ENCODE measurements at places on chromosomes 12 and 14.

- DNase-seq: no peak
Measured at GRCh38 chr12:108204117-108204987, 75.3 kb downstream of the WSCD2 start.

DNA sequence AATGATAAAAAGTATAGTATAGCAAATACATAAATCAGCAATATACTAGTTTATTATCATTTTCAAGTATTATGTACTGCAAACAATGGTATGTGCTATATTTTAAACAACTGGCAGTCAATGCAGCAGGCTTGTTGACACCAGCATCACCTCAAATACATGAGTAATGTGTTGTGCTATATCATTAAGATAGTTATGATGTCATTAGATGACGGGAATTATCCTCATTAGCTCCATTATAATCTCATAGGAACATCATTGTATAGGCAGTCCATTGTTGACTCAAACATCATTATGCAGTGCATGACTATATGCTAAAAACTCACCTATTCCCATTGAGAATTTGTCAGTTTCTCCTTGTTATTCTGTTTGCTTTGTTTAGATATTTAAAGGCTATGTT is 85.4 kb downstream of the PRKD1 start:
- no peak for DNase-seq

DNA sequence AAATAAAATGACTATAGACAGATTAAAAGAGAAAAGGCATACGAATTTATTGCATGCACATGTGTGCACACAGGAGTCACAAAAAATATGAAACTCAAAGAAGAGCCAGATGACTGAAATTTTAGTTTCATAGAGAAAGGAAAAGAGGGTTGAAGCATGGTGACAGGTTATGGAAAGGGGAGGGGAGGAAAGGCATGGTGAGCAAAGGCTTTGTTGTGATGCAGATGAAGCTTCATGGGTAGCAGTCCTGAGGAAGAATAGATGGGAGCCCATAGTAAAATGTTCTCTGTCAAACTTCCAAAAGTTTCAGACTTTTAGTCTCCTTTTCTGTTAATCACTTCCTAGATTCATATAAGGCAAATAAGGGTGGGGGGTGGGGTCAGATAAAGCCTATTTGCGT is 612.7 kb upstream of the ATP2B1 start:
- DNase-seq: no peak

- DNase-seq: no peak
Measured at GRCh38 chr12:121216102-121216501, 6.2 kb downstream of the P2RX4 start.

DNA sequence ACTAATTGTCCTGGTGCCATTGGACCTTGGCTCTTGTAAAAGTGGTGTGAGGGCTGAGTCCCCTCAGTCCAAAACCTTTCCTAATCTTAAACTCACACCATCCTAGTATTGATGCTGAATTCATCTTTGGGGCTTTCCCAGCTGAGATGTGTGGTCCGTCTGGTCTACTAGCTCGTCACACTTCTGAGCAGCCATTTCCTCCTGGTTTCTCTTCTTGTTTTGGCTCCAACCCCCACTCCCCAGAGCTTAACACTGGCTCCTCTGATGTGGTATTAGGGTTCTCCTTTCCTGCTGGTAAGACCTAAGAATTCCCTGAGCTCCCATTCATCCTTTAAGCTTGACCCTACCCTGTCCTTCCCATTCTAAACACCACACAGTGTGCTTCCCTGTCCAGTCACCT is 900.6 kb downstream of the VRK1 start:
- DNase-seq: no peak

DNA sequence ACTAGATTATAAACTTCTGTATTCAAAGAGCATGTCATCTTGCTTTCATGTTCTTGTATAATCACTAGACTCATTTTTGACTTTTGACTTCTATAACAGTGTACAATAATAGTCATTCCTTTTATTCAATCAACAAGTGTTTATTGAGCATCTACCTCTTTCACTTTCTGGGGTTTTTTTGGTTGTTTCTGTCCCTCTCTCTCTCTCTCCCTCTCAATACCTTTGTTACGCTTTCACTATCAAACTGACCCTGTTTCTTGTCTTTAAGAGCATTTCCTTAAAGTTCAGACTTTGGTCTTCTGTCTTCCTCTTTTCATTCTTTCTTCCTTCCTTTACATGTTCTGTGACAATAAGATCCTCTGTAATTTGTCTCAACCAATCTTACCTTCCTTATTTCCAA is 49.5 kb downstream of the GPR137C start:
- DNase-seq: no peak

GRCh38 chr14:104150136-104151025 is 12.0 kb downstream of the KIF26A start:
- DNase-seq: no peak

DNA sequence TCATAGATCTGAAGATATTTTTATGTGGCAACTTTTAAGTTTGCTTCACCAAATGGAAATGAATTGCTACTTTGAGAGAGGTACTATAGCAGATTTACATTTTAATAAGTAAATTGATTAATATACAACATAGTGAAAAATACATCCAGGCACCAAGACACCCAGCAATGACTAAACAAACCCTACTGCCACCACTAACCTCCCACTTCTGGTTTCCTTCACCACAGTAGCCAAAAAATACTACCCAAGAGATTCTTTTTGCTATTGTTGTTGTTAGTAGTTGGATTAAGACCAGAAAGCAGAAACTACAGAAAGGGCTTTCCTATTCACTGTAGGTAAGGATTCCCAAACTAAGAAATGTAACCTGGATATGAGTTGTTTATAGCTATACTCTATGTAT is 54.1 kb downstream of the COCH start:
- DNase-seq: no peak

- no peak for DNase-seq
Measured at GRCh38 chr12:112599871-112600270, 181.1 kb downstream of the PTPN11 start.

DNA sequence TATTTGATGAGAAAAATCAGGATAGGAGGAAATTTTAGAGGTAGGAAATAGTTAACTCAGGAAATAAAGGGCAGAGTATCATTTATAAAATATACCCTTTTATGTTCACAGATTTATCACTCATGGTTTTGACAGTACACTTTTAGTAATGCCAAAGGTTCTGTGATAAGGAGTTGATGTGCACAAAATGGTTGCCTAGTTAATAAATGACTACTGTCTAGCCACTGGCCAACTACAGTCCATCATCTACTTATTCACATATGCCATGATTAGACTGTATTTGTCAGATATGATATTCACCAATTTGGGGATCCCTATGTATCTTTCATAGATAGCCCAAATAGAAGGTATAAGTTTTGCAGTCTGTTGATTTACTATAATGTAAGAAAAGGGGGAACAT is 19.2 kb upstream of the GXYLT1 start:
- DNase-seq: no peak

DNA sequence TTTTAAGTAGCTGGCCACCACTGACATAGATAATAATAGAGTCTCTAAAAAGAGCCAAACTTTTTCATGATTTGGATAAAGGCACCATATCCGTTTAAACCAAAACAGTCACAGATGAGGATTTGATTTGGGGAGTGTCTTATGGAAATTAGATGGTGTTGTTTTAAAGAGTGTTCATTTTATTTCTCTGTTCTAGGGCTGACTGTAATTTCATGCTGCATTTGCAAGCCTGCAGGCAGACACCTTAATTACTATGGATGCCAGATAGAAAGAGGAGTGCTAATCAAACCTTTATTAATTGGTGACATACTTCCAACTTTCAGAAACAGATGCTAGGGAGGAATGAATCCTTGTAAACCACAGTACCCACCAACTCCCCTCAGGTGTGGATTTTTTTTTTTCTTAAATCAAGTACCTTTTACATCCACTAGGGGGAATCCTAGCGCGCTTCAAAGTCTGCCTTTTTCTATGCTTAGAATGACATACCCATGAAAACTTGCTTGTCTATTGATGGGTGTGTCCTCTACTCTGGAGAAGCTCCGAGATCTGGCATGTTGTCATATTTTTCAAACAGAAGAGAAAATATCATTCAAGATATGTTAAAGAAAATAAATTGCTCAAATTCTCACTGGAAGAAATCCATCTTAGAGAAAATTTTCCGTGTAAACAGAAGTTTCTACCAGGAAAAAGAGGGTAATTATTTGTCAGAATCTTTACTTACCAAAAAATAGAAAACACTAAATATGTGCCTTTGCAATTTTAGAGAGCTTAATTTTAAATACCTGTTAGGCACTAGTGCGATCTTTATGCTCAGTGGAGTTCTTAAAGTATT is 14.2 kb upstream of the PLXNC1 start:
- DNase-seq: no peak

DNA sequence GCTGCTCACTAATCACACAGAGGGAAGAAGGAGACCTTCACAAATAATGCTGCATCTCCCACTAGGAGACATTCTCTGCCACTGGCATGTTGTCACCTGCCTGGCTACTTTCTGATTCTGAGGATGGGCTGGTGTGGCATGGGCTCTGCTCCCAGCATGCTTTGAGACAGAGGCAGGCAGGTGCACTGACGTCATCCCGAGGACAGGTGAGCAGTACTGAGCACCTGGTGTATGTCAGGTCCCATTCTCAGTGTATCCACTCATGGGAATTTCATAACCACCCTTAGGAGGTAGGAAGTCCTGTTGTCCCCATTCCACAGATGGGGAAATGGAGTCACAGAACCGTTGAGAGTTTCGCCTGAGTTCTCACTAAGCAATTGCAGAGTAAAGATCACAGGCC is 597.9 kb downstream of the VRK1 start:
- DNase-seq: no peak

All from substantia nigra (tissue), 51 donors.